ENCODE measurements at places on chromosomes 6 and 20. TPM values are rescaled to one million over a fixed set of nuclear protein-coding genes. Genes with fewer than 3 reads are reported as not detected.

- no peak for DNase-seq
Measured at GRCh38 chr20:44406572-44407137, 51.2 kb downstream of the HNF4A start.

TFAP2A gene
- total RNA-seq = 2.6 TPM

DNA sequence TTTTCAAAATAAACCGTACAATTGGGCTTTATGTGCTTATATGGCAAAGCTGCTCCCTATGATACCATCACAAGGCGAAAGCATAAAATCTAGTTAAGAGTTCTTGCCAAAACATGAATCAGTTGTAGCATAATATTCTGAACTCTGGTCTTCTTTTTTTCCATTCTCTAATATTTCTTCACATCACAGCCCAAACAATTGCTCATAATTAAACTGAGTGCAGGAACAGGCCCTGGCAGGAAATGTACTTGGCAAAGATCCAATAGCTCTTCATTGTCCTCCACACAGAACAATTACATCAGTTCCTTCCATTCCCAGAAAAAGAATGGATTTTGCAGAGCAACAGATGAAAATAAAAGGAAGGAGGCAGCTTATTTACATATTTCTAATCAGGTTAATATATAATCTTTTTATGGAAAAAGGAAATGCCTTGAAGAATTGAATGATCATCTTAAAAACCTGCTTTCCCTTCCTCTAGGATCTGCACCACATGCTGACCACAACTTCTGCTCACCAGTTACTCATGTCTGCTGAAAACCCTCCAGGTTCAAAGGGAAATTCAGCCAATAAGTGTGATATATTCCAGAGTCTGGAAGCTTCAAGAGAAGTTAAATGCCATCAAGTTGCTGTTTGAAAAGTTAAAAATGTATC is 123.3 kb upstream of the COL21A1 start:
- DNase-seq = peak; percentile 79

GRCh38 chr20:39785252-39785917 is 823.2 kb downstream of the DHX35 start:
- DNase-seq = no peak

DNA sequence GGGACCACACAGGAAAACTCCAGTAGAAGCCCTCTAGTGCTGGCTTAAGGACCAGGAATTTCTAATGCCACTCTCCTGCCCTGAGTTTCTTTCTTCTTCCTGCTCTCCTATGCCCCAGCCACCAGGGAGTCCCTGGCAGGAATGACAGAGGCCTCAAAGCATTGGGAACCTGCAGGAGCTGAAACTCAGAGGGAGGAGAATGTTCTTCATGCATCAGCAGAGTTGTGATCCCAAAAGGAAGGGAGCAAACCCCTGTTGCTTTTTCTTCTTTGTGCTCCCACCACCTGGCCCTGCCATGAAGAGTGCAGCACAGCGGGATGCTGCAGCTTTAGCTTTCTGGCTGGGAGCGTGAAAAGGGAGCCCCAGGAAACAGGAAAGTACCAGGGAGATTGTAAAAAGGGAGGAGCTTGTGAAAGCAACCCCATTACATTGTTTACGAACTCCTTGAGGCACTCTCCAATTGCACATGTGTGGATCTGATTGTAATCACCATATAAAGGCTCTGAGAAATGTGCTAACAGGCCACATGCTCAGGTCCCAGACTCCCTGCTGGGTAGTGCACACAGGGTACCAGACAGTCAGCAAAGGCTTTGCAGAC is 34.7 kb upstream of the FKBP1A start:
- DNase-seq = peak; percentile 87

- DNase-seq = no peak
Measured at GRCh38 chr6:18330548-18331081, 56.5 kb upstream of the RNF144B start.

DNA sequence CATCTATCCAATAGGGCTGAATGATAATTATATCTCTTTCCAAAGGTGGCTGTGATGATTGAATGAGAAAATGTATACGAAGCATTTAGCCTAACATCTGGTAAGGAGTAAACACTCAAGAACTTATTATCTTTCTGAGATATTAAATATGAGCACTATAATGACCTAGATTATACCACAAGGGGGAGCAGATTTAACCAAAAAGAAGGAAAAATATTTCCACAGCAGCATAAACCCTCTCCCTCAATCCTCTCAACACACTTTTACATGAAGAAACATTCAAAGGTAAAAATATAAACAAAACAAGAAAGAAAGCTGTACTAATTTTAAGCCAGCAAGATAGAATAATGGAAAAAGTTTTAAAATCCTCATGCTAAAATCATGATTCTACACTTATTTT is 68.4 kb downstream of the SHPRH start:
- DNase-seq = peak; percentile 29

GRCh38 chr6:107488875-107489635 is 862 bp upstream of the SOBP start:
- peak; percentile 19 for DNase-seq

DNA sequence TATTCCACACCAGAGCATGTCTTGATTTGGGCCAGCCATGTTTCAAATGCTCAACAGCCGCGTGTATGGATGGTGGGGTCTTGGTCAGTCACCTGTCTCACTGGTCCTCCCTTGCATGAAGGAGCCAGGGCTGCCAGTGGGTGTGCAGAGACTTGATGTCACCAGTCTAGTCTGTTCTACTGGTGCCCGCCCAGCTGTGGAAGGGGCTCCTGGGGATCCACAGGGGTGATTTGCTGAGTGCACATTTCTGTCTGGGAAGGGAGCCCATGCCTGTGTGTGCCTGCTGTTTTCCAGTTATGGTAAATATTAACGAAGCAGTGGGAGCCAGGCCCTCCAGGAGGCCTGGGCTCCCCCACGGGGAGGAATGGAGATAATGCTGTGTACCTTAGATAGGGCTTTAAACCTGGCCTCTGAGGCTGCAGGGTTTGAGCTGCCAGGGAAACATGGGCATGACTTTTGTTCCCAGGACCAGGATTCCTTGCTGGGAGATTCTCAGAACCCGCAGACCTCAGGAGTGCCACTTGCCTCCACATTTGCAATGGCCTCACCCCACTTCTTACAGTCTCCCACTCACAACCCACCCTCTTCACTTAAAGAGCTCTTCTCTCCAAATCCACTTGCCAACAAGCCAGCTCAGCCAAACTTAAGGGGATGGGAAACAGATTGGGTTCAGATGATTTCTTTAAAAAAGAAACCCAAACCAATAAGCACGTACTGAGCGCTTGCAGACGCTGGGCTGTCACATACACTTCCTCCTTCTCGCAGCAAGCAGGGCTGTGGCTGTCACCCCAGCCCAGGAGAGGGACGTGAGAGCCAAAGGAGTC is 54.1 kb downstream of the VEGFA start:
- DNase-seq = no peak

DNA sequence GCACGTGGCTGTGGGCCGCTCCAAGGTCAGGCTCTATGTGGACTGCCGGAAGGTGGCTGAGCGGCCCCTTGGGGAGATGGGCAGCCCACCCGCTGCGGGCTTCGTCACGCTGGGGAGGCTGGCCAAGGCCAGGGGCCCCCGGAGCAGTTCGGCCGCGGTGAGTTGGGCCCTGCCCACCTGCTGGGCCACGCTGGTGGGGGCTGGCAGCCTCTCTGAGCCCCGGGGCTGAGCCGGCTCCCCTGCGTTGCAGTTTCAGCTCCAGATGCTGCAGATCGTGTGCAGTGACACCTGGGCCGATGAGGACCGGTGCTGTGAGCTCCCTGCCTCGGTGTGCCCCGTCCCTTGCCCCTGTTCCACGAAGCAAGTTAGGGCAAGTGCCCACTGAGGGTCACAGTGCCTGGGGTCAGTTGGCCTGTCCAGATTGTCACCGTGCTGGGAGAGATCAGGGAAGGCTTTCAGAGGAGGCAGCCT is 27.1 kb downstream of the COL20A1 start:
- no peak for DNase-seq

GRCh38 chr6:108363889-108364313 is 69.0 kb downstream of the AFG1L start:
- no peak for DNase-seq

- no peak for DNase-seq
Measured at GRCh38 chr6:138643210-138643609, 130.4 kb upstream of the CCDC28A start.

- DNase-seq = no peak
Measured at GRCh38 chr20:61478094-61478493, 226.0 kb downstream of the CDH4 start.

DNA sequence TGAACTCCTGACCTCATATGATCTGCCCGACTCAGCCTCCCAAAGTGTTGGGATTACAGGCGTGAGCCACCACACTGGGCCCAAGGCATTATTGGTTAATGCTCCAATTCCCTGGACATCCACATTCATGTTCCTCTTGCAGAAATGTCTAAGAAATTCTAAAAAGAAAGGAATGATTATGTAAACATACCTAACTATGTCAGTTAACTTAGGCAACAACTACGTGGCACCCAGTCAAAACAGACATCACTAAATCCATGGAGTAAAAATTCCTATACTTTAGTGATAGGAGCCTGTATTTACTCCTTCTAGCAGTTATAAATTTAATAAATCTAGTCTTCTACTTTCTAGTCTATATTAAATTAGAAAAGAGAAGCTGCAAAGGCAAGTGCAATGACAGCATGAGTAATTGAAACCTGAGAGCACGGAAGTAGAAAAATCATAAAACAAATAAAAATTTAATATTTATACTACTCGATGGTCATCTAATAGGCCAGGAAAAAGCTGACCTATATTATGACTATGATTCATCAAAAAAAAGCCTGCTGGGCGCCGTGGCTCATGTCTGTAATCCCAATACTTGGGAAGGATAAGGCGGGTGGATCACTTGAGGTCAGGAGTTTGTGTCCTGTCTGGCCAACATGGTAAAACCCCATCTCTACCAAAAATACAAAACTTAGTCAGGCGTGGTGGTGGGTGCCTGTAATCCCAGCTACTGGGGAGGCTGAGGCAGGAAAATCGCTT is 4.2 kb downstream of the AHI1 start:
- DNase-seq = no peak

GRCh38 chr20:8583566-8584043 is 451.5 kb downstream of the PLCB1 start:
- peak; percentile 61 for DNase-seq

DNA sequence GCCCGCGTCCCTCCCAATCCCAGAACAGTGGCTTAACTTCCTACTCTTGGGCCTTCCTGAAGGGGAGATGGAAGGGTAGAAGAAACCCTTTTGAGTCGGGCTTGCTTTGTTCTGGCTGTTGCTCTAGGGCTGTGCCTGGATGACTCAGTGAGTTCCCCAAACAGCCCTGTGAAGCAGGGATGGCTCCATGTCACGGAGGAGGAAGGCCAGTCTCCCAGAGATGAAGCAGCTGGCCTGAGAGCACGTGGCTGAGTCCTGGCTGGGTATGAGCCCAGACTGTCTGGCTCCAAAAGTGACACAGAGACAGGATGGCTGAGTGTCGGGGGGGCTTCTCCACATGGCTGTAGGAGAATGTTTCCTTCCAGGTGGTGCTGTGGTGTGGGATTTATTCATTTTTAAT is 4.6 kb downstream of the SYTL3 start:
- DNase-seq = peak; percentile 92

MROH8 gene
- total RNA-seq = 2.6 TPM

- peak; percentile 34 for DNase-seq
Measured at GRCh38 chr6:47138046-47138445, 95.9 kb upstream of the ADGRF1 start.

GRCh38 chr6:107634324-107635056 is 144.6 kb downstream of the SOBP start:
- DNase-seq = no peak

PROKR2 gene
- not detected for total RNA-seq

DNA sequence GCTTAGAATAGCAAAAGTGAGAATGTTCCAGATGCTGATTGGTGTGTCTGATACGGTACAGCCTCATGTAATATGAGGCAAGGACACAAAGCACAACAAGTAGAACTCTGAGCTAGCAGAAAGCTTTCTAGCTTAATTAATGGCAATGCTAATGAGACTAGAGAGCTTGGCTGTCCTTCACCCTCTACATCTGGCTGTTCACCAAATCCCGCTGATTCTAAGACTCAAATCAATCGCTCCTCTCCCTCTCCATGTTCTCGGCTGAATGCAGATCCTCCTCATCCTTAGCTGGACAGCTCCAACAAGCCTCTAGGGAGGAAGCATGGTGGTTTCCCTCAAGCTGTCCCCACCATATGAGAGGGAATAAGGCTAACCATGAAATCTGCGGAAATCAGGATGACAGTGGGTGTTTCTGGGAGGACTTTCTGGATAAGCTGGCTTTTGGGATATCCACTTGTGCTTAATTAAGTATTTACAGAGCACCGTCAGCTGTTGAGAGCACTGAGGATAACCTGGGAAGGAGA is 128.9 kb downstream of the FOXC1 start:
- DNase-seq = no peak

KCNS1 gene
- total RNA-seq = 1.3 TPM

GRCh38 chr20:11569163-11569562 is 348.5 kb upstream of the BTBD3 start:
- DNase-seq = no peak

- DNase-seq = no peak
Measured at GRCh38 chr6:94462231-94462630, 1042.9 kb upstream of the EPHA7 start.

- DNase-seq = no peak
Measured at GRCh38 chr6:99559057-99559456, 9.4 kb downstream of the CCNC start.

DNA sequence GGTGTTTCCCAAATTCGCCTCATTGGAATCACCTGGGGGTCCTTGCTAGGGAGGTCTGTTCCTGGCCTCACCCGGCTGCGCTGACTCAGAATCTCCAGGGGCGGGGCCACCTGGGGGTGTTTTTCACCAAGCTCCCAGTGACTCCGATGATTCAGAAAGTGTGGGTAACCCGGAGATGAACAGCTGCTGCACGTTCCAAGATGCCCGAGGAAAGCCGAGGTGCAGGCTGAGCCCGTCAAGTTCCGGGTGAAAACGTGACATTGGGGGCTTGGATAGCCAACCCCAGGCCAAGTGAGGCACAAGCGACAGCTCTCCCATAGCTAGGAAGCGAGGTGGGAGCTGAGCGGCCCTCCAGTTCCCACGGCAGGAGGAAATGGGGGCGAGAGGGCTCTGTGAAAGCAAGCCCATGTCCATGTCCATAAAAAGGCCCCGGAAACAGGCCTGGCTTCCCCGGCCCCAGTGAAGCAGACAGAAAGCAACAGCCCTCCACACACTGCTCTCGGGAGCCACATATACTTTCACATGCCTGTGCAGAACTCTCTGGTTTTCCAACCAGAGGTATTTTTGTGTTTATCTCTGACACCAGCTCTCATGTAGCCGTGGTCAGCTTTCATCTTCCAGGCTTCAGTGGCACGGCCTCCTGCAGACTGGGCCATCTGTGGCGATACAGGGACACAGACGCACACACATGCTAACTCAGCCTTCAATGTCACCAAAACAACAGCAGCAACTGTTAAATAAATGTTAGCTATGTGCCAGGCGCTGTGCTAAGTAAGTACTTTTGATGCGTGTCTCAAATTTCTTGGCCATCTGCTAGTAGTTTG is 90.7 kb upstream of the CCDC28A start:
- DNase-seq = peak; percentile 61

GRCh38 chr6:147625946-147626345 is 117.5 kb downstream of the SAMD5 start:
- DNase-seq = no peak

GRCh38 chr20:61556111-61556510 is 304.1 kb downstream of the CDH4 start:
- peak; percentile 47 for DNase-seq

GRCh38 chr6:84462698-84463097 is 235.3 kb upstream of the CEP162 start:
- DNase-seq = peak; percentile 22
